ENCODE measurements at places on chromosomes 16 and 17.

GRCh38 chr17:38663125-38663751, 11.5 kb downstream of the EPOP start:
- DNase-seq, result peak; percentile 63

DNA sequence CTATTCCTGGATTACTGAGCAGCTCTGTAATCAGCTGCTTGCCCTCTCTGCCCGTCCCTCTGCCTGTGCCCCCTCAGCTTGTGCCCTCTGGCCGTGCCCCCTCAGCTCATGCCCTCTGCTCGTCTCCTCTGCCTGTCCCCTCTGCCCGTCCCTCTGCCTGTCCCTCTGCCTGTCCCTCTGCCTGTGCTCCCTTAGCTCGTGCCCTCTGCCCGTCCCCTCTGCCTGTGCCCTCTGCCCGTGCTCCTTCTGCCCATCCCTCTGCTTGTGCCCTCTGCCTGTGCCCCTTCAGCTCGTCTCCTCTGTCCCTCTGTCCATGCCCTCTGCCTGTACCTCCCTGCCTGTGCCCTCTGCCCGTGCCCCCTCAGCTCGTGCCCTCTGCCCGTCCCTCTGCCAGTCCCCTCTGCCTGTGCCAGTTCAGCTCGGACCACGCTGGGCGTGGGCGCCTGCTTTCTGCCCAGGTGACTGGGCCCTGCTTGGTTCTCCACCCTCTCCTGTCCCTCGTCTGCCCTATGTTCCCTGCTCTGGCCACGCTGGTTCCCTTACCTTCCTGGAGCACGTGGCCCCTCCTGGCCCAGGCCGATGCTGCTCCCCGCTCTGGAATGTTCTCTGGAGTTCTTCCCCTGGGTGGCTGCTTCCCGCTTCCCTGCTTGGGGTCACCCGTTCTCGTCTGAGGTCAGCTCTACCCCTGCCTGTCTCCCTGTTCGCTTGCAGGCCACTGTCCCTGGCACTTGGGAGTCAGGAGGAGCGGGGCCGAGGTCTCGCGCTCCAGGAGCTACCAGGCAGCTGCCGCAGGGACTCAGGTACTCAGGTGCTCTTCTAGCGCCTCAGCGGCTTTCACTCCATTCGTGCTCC, 63.9 kb downstream of the BANP start:
- DNase-seq, result no peak

DNA sequence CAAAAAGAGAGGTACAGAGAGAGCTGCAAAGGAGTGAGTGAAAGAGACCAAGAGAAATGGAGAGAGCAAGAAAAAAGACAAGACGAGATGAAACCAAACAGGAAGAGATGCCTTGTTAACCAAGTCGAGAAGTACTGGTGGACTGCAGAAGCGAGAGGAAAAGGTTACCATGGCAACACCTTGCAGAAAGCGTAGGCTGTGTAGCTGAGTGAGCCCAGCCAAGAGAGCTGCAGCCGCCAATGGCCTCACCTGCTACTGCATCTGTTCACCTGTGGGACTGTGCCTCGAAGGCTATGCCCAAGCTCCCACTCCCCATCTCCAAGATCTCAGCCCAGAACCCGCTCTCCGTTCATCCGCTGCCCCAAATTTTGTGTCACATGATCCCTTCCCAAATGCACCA, 161.3 kb downstream of the SLC39A11 start:
- DNase-seq, result no peak

GRCh38 chr16:1261131-1261892, 5.4 kb downstream of the TPSD1 start:
- DNase-seq, result no peak

DNA sequence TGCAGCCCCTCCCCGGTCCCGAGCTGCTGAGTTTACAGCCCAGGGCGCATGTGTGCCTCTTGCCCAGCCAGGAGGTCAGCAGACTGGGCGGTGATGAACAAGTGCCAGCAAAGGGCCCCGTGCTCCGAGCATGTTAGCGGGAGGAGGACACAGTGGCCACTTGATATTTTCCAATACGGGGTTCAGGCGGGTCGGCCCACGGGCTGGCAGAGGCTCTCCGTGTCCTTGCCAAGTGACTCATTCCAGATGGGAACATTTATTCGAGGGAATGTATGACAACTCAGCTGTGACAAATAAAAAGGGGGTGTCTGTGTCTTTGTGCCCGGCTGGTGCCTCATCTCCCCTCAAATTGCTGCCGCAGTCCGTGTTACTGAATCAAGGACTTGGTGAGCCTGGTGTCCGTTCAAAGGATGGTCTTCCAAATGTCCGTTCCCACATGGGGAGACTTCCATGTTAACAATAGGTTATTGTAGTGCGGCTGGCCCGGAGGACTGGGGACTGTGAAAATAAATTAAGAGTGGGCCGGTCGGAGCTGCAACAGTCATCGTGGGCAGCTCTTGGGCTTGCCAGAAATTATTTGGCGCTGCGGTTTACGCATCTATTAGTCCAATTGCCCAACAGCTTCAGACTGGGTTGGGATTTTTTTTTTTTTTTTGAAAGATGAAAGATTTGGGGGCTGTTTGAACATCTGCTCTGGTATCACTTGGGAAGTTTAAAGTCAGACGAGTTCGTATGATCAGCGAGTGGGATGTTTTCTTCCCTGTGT, 174.0 kb upstream of the CIBAR2 start:
- DNase-seq, result peak; percentile 79

GRCh38 chr17:51159604-51160003, 6.2 kb downstream of the NME1 start:
- DNase-seq, result no peak

GRCh38 chr17:52744179-52744578, 585.7 kb upstream of the CA10 start:
- no peak for DNase-seq

DNA sequence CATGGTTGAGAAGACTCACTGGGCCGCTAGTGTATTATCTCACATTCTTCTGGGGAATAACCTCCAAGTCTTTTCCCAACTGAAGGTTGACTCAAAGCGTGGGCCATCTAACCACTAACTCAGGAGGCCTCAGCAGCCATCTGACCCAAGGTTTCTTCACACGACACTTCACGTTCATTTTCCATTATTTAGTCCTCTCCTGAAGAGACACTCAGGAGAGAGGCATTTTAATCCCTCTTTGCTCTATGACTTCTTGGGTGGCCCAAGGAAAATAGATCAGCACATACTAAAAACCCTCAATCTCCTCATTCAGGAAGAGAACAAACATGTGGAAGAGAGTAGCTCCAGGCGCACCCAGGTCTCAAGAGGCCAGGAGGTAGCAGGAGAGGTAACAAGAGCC, 252.8 kb upstream of the FOXF1 start:
- no peak for DNase-seq

GRCh38 chr17:78279360-78279990, 48.0 kb downstream of the TMEM235 start:
- DNase-seq, result no peak

GRCh38 chr17:61385577-61386236, 13.9 kb upstream of the TBX2 start:
- no peak for DNase-seq

DNA sequence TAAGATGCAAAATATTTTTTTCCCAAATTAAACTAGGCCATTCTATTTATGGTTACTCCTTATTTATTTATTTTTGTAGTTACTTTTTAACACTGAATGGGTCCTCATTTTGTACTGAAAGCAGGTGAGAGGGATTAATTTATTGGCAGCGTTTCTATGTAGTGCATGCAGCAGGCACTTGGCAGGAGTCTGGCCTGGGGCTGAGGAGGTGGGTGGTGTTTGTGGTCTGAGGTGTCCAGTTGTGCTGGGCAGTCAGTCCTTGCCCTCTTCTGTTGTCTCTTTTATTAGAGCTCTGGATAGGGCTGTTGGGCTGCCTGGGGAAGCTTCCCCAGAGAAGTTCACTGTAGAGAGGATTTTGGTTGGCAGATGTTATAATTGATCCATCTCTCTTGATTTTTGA, 12.7 kb downstream of the SEC14L1 start:
- no peak for DNase-seq

- no peak for DNase-seq
Observed at GRCh38 chr16:88055356-88055755, 104.1 kb downstream of the BANP start.

GRCh38 chr17:34582185-34582900, 3.0 kb downstream of the TMEM132E start:
- no peak for DNase-seq

DNA sequence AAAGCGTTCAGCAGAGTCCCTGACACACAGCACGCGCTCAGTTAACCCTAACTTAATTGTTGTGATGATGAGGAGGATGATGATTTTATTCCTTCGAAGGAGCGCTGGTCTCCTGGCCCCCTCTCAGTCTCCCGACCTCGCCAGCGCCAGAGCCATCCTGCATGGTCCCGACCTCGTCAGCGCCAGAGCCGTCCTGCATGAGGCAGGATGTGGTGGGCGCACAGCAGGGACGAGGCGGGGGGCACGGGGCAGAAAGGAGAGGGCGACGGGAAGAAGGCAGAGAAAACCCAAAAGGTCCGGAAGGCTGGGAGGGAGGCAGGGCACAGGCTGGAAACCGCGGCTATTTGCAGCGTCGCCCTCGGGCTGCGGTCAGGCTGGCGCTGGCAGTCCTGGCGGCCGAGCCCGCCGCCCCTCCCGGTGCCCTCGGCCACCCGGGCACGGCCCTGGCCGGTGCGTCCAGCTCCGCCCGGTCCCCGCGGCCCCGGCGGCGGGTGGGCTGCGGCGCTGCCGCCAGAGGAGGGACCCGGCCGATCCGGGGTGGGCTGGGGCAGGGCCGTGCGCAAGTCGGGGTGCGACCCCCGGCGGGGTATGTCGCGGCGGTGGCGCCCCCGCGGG, 3.0 kb upstream of the TAC4 start:
- DNase-seq, result peak; percentile 39

DNA sequence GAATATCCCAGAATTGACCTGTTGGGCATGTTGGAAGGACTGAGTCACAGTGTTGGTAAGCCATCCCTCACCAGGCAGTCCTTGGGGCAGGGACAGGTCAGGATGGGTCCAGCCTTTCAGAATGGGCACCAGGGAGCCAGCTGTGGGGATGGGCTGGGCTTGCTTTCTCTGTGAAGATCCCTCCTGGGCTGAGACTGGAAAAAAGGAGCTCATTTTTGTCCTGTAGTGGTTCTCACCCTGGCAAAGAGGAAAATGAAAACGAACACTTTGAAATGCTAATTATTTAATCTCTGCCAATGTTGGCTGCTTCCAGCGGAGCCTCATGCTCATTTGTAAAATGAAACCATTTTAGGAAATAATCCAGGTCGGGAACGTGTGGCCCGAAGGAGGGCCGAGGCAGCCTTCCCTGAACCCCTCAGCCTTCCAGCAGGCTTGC, 237.5 kb upstream of the SALL1 start:
- no peak for DNase-seq

DNA sequence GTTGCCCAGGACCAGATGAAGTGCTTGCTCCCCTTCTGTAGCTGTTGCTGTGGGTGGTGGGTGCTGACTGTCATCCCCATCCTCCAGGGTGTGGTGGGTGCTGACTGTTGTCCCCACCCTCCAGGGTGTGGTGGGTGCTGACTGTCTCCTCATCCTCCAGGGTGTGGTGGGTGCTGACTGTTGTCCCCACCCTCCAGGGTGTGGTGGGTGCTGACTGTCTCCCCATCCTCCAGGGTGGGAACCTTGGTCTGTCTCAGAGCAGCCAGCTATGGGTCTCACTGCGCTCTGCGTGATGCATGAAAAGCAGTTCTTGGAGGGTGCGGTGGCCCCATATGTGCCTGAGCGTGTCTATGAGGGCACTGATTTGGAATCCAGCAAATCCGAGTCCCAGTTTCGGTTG, 163.8 kb downstream of the RPTOR start:
- no peak for DNase-seq

DNA sequence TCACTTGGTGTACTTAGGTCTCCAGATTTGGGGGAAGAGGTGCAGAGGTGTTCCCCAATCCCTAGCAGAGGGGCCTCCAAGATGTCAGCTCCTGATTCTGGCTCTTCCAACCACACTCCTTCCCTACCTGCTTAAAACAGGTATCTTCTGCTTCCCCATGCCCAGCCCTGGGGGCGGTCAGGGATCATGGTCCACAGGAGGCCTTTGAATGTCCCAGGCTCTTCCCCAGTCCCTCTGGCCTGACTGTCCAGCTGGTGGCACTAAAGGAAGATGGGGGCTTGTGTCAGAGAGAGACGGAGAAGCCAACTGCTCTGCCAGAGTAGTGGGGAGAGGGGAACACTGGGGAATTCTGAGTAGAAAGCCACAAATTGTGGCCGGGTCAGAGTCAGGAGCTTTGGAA, 3.8 kb downstream of the ARL4D start:
- DNase-seq, result no peak

DNA sequence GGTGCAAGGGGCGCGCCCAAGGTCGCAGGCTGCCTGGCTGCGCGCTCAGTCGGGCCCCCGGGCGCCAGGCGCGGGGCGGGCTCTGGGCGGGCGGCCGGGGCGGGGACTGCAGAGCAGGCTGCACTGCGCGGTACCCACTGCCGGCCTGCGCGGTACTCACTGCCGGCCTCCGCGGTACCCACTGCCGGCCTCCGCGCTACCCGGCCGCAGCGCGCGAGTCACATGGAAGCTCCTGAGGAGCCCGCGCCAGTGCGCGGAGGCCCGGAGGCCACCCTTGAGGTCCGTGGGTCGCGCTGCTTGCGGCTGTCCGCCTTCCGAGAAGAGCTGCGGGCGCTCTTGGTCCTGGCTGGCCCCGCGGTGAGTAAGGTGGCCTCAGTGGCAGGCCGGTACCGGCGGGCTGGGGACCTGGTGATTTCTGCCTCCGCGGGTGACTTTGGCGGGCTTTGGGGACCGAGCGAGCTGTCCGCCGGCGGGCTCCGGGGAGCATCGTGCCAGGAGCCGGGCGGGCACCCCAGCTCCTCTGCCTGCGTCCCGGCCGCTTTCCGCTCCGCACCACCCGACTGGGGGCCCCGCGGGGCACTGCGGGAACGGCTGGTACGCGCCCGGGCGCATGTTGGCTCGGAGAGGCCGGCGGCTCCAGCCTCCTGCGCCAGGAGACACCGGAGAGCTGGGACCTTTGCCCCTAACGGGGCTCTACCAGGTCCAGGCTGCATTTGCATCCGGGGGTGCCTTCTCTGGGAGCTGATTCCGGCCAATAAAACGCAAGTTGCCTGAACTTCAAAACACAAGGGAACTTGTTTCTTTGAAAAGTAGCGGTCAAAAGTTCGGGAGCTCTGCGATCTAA, at the start of gene SLC47A1:
Gene SLC47A1 (plus strand): TSS at position 137 of the 844 bp plus-strand sequence. CDS start 86 bp downstream, at position 223.
- peak; percentile 32 for DNase-seq

DNA sequence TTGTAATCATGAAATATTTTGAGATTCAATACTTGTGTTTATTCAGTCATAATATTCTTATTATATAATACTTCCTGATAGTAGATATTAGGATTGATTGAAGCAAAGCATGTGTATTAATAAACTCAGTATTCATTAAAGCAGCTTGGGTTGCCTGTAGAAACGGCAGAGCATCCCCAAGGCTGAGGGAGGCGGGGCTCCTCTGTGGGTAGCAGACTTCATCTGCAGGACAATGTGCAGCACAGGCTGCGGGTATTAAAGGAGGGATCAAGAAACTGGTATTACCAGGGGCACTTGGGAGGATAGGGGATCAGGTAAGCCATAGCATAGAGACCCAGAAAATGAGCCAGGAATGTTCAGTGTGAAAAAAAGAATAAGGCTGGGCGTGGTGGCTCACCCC, 213.6 kb downstream of the PRKCA start:
- no peak for DNase-seq

GRCh38 chr17:11692688-11693087, 94.4 kb downstream of the DNAH9 start:
- DNase-seq, result no peak
